Stimulated activated CD8-positive, alpha-beta memory T cell treated with anti-CD3 and anti-CD28 coated beads, Interleukin-15, amount 100 ng/mL, for 48 hours (primary cell): ENCODE measurements at places on chromosomes 4 and X.

- DNase-seq: no peak
These were observed 2.1 kb downstream of the UCHL1 start for GRCh38 chr4:41258783-41259182.

DNA sequence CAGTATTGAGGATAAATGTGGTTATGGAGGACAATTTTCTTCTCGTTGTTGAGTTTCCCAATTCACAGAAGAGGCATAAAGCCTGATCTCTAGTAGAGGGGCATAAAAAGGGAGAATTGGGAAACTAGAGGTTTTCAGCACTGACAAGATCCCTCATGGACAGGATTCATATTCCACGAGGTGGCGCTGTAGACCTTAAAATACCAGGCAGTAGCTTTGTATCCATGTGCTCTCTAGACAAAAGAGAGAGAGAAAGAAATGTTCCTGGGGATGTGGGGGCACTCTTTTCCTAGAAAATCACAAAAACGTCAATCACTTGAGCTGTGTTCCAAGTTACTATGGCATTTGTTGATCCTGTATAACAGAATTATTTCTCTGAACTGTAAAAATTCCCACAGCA, 128.3 kb downstream of the MAGEE1 start:
- DNase-seq: no peak

DNA sequence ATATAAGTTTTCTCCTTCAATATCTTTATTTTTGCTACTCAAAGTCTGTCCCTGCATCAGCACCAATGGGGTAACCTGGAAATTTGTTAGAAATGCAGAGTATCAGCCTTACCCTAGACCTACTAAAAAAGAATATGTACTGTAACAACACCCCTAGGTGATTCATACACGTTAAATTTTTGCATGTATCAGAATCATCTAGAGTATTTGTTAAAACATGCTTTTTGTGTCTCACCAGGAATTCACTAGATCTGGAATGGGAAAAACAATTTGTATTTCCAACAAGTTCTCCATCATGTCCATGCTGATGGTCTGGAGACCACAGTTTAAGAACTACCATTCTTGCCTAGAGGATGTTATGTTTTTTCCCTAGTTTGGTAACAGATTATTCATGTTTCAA, 196.0 kb upstream of the EDNRA start:
- no peak for DNase-seq

GRCh38 chr4:135123632-135124031, 922.0 kb upstream of the PABPC4L start:
- no peak for DNase-seq

- DNase-seq: no peak
These were observed 32.3 kb downstream of the HERC5 start for GRCh38 chr4:88489100-88489761.
